ENCODE measurements at places on chromosomes 13 and 19.

DNA sequence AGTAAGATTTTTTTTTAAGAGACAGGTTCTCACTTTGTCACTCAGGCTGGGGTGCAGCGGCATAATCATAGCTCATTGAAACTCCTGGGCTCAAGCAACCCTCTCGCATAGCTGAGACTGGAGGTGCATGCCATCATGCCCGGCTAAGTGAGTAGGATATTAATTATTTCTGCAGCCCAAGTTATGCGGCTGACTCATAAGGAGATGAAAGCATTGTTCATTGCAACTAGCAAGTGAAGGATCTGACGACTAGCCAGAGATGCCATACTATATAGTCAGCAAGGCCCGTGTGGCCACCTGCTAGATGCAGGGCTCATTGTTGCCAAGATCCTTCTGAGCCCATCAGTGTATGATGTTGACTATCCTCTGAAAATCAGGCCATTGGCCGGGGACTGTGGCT, 45.2 kb downstream of the ABCC4 start:
- peak; percentile 93 for DNase-seq

- no peak for DNase-seq
Measured at GRCh38 chr13:43475140-43475539, 311.6 kb downstream of the ENOX1 start.

GRCh38 chr19:34275705-34276104, 21.4 kb downstream of the GARRE1 start:
- DNase-seq, result no peak

GRCh38 chr19:51507640-51508058, 6.0 kb upstream of the SIGLEC12 start:
- DNase-seq, result no peak

DNA sequence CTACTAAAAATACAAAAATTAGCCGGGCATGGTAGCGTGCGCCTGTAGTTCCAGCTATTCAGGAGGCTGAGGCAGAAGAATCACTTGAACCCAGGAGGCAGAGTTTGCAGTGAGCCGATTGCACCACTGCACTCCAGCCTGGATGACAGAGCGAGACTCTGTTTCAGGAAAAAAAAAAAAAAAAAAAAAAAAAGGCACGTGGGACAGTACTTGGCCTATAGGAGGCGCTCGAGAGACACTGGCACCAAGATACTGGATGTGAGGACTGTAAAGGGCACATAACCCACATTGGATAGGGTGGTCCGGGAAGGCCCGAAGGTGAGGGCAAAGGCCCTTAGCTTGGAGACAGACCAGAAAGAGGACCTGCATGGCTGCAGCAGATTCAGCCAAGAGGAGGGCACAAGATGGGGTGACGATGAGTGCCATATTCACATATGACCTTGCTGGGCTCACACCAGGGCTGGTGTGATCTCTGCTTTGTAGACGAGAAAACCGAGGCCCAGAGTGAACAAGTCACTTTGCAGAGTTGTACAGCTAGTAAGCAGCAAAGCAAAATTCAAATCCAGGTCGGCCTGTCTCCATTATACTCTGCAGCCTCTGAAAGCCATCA, 89.4 kb downstream of the DPF1 start:
- DNase-seq, result no peak

DNA sequence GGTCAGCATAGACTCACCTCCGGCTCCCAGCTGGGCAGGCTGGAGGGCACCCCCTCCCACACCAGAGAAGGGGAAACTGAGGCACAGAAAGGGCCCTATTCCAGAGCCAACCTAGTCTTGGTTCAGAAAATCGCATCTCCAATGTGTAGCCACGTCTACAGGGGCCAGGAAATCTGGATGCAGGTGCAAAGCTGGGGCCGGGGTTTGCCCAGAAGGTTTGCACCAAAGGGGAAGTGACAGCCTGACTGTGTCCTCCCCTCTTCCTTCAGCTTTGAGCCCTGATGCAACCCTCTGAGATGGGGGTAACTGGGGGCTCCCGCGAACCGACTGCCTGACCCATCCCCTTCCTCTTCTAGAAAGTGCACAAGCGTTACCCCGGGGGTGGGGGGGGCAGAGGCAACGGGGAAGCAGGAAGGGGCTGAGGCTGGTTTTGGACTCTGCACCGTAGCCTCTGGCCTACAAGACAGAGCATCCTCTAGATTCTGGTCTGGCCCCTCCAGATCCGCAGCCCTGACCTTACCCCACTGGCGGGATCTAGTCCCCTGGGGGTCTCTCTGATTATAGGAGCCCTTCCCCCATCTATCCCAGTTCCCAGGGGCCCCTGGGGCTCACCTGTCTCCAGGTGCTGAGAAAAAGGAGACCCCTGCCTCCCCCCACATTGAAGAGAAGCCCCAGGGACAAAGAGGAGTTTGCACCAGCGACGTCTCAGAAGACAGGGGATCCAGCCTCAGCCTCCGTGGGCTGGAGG, 1.1 kb upstream of the ONECUT3 start:
- DNase-seq, result no peak

GRCh38 chr13:25117312-25117711, 21.4 kb downstream of the PABPC3 start:
- no peak for DNase-seq

GRCh38 chr19:33771384-33772101, 25.1 kb upstream of the KCTD15 start:
- no peak for DNase-seq

GRCh38 chr13:33678906-33679657, 138.9 kb upstream of the RFC3 start:
- DNase-seq, result no peak

DNA sequence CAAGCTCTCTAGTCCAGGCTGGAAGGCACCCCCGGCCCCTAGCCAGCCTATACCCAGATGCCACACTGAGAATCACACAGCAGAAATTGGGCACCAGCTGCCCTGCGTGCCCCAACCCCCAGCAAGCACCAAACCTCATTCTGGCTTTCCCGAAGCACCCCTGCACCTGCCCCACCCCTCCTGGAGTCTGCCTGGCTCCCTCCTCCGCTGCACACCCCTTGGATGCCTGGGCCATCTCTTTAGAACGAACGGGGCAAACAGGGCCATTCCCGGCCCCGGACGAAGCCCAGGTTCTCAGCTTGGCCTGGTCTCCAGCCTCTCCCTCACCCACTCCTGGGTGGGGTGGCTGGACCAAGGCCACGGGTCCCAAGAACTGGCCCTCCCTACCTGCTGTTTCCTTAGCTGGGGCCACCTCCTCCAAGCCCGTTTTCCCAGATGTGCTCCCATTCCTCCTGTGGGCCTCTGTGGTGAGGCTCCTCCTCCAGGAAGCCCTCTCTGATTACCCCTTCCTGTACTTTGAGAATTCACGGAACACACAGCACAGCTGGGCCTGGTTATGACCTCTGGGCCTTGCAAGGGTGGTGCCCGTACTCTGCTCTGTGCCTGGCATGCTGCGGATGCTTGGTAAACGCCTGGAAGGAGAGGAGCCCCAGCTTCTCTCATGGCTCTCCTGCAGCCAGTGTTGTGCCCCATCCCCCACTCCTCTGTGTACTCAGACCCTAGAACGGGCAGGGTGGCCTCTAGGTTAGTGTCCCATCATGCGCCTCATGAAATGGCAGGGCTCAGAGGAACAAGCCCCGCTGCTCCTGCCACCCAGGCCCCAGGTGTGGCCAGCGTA, 21.4 kb downstream of the CEBPG start:
- no peak for DNase-seq

DNA sequence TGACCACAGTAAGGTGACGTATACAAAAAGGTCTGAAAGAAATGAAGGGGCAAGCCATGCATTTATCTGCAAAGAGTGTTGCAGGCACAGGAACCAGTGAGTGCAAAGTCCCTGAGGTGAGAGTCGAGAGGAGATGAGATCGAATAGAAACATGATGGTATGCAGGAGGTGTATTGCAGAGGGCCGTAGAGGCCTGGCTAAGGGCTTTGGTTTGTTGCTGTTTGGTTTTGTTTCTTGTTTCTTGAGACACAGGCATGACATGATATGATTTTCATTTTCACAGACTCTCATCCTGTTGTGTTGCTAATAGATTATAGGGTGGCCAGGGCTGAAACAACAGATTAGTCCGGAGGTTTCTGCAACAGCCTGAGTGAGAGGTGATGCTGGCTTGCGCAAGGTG, 80.4 kb downstream of the HSPH1 start:
- DNase-seq, result no peak

DNA sequence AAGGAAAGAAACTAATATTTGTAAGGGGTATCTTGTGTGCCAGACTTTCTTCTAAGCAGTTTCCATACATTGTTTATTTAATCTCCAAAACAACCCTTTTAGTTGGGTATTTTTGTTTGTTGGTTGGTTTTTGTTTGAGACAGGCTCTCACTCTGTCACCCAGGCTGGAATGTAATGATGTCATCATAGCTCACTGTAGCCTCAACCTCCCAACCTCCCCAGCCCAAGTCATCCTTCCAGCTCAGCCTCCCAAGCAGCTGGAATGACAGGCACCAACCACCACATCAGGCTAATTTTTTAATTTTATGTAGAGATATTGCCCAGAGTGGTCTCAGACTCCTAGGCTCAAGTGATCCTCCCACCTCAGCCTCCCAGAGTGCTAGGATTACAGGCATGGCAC, 41.2 kb upstream of the LSM14A start:
- no peak for DNase-seq

DNA sequence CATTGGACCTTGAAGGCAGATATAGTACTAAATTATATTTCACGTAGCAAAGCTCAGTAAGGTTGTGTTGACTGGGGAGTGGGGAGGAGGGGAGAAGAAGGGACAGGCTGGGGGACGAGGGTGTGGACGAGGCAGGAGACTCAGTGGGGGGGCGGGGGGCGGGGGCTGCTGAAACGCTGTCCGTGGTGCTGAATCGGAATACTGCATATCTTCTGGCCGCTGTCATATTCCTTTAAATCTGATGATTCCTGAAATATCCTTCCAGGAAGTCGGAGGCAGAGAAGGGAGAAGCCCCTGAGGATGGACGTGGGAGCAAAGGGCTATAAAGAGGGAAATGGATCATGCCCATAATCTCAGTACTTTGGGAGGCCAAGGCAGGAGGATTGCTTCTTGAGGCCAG, 34.7 kb upstream of the CASP14 start:
- DNase-seq, result no peak

DNA sequence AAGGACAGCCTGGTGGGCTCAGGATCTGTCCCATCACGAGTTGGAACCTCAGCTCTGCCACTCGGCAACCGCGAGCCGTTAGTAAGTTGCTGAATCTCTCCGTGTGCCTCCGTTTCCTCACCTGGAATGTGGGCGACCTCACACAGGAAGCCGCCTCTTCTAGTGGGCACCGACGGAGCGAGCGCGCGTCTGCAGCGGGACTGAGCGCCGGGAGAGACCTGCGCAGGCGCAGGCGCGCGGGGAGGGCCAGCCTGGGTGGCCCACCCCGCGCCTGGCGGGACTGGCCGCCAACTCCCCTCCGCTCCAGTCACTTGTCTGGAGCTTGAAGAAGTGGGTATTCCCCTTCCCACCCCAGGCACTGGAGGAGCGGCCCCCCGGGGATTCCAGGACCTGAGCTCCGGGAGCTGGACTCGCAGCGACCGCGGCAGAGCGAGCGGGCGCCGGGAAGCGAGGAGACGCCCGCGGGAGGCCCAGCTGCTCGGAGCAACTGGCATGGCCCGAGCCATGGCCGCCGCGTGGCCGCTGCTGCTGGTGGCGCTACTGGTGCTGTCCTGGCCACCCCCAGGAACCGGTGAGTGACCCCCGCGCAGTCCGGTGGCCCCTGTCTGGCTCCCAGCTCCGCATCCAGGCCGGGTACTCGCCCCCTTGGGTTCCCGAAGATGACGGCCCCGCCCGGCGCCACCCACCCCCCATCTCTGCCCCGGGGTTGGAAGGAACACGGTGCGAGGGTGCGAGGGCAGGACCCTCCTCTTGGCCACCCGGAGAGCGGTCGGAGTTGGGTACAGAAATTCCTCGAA, at the start of gene PVR:
TSS of gene PVR (plus strand) at position 306 of the 797 bp plus-strand sequence. CDS start at position 493, 187 bp downstream.
- no peak for DNase-seq

GRCh38 chr13:54637366-54637765, 1608.8 kb downstream of the OLFM4 start:
- no peak for DNase-seq

- DNase-seq, result peak; percentile 12
Measured at GRCh38 chr13:60226507-60226906, 62.8 kb upstream of the DIAPH3 start.

GRCh38 chr13:72983085-72983768, 75.6 kb upstream of the KLF5 start:
- DNase-seq, result no peak

GRCh38 chr13:28655561-28655960, 3.4 kb upstream of the POMP start:
- DNase-seq, result no peak

- no peak for DNase-seq
Measured at GRCh38 chr13:94928127-94928775, 215.9 kb upstream of the SOX21 start.

- no peak for DNase-seq
Measured at GRCh38 chr13:99778500-99778899, 193.1 kb downstream of the ZIC5 start.

DNA sequence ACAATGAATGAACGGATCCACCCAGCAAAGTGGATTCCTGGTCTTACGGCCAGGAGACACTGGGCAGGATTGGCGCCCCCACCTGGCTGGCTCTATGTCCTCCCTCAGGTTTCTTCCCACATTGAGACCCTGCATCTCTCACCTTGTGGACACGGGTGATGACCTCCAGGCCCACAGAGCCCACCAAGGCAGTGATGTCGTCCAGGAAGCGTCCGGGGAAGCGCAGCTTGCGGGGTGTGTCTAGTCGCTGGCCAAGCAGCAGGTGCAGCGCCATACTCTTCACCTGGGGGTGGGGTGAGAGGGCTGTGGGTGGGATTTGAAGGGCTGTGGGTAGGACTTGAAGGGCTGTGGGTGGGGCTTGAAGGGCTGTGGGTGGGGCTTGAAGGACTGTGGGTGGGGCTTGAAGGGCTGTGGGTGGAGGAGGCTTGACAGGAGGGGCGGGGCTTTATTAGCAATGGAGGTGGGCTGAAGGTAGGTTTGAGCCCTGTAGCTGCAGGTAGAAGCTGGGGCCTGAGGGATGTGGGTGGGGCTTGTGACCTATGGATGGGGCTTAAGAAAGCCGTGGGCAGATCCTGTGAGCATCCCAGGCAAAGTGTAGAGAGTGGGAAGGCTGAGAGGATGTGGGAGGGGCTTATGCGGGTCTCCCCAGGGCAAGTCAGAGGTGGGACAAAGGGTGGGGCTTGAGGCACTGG, 12.1 kb upstream of the ANGPTL8 start:
- peak; percentile 62 for DNase-seq

DNA sequence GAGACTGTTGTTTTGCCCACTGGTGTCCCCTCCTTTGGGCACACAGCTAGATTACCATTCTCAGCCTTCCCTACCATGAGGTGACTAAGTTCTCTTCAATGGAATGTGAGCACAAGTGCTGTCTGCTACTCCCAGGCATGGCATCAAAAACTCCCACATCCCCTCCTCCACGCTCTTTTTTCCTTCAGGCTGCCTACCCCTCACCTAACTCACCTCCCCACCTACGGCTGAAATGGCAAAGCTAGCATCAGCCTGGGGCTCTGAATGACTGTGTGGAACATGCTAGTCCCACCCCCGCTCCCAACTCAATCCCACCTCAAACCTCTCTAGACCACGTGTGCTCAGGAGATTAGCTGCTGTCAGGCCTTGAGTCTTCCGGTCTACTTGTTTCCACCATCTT, 512.2 kb downstream of the DIAPH3 start:
- DNase-seq, result no peak

DNA sequence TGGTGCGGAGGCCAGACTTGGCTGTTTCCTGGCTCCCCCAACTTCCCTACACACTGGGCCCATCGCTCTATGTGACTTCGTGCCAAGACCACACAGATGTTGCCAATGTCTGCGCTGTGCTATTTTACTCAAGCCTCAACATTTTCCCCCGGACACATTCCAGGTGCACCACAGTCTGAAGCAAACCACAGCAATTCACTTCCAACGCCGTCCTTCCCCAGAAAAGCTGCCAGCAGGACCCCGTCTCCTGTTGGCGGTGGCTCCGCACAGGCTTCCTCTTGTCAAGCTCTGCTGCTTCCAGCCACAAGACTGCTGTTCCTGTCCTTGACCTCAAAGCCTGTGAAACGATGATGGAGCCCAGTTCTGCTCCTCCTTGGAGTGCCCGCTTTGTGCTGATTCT, 100.7 kb downstream of the CRYL1 start:
- no peak for DNase-seq
